Hematopoietic multipotent progenitor cell treated with erythropoietin and hydrocortisone succinate and interleukin-3 and kit ligand, for 8 days (in vitro differentiated cells): ENCODE measurements at places on chromosomes 5 and 9.

GRCh38 chr5:134510970-134511795 lies 14.3 kb upstream of the JADE2 start:
- peak; percentile 11 for DNase-seq

DNA sequence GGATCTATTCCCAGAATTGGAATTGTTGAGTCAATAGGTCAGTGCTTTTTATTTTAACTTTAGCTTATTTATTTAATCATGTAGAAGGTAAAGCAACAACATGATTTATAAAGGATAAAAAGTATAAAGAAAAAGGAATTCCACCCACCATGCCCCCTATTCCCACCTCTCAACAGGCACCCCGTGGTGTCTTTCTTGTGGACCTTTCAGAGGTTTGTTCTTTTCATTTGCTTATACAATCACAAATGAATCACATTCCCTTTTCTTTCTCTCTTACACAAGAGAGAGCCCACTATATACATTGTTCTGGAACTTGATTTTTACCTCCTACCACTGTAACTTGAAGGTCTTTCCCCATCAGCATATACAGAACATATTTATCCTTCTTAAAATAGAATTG lies 37.2 kb upstream of the SMIM32 start:
- DNase-seq: no peak

- DNase-seq: no peak
Measured at GRCh38 chr9:129359916-129360536, 182.0 kb upstream of the IER5L start.

GRCh38 chr5:1032011-1032410 lies 23.4 kb downstream of the NKD2 start:
- DNase-seq: no peak

DNA sequence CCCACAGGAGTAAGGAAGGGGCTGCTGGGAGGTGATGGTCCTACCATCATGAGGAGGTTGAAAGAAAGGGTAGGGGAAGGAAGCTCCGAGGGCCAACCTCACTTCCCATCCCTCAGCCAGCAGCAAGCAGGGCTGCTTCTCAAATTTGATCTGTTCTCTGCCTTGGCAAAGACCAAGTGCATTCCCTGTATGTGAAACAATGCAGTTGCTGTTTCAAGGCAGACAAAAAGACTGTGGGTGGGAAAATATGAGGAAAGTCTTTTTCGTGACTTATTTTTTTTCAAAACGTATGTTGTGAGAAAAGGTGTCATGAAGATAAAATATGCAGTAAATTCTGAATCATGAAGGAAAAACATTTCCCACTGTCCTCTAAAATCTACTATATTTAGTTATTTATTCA lies 165.9 kb downstream of the ARSB start:
- no peak for DNase-seq

GRCh38 chr9:133869674-133870405 lies 122.3 kb downstream of the VAV2 start:
- DNase-seq: peak; percentile 98

DNA sequence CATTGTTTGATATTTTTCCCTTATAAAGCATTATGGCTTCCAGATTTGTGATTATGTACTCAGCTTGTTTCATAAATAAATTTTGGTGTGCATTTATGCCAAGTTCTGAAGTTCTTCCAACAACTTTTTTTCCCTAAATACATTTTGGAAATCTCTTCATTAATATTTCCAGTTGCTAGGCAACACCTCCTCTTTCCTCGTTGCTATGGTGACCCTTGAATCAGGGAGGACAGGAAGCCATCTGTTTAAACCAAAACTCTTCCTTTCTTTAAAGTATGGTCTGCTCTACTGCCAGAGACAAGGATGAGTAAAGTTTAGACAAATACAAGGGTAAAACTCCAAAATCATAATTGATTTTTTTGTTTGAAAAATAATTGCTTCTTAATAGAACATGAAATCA lies 779.3 kb downstream of the CDH9 start:
- no peak for DNase-seq

DNA sequence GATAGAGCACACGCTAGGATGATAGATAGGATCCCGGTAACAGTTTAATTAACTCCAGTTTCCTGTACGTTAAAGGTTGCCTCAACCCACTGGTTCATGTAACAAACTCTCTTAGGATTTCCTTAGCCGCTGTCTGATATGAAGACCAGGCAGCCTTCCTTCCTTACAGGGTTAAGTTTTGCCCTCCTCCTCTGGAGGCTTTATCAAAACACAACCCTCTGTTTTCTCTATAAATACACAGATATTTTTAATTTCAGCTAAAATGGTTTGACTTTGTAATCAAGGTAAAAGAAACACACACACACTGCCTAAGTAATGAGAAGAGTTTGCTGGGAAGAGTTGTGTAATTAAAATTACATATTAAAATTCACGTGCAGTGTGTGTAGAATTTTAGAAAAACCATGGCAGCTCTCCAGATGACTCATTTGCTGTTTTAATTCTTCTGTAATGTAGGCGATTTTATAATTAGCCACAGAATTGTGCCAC lies 369.8 kb downstream of the CSNK1G3 start:
- no peak for DNase-seq

- no peak for DNase-seq
Measured at GRCh38 chr5:159955056-159955624, 38.9 kb downstream of the ADRA1B start.

DNA sequence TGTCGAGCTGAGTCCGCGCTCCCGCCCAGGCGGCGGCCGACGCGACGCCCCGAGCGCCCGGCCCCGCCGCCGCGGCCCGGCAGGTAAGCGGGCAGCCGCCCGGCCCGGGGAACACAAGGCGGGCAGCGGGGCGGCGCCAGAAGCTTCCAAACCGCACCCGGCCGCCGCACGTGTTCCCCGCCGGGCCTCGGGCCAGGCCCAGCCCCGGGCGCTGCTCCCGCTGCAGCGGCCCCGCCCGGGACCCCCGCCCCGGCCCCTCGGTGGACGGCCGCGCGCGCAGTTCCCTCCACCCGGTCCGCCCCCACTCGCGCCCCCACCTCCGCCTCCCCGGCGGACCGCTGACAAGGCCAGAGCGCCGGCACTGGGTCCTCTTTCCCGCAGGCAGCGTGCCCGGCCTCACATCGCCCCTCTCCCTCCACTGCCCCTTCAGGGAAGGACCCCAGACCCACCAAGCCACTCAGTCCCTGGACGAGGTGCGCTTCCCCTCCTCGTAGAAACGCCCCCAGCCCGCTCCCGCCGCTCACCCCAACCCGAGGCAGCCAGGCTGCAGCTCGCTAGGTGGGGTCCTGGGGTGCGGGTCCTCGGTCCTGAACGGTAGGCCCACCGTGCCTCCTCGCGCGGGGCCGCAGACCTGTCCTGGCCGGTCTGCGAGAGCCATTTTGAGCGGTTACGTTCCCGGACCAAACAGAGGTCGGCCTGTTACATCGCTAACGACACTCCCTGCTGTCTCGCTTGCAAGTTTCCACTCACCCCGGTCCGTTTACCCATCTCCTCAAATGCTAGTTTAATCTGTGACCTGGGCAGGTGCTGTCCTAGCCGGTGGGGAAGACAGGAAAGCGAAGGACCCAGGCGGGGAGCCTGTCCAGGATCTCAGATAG lies 475 bp downstream of the WDR5 start:
- peak; percentile 35 for DNase-seq

DNA sequence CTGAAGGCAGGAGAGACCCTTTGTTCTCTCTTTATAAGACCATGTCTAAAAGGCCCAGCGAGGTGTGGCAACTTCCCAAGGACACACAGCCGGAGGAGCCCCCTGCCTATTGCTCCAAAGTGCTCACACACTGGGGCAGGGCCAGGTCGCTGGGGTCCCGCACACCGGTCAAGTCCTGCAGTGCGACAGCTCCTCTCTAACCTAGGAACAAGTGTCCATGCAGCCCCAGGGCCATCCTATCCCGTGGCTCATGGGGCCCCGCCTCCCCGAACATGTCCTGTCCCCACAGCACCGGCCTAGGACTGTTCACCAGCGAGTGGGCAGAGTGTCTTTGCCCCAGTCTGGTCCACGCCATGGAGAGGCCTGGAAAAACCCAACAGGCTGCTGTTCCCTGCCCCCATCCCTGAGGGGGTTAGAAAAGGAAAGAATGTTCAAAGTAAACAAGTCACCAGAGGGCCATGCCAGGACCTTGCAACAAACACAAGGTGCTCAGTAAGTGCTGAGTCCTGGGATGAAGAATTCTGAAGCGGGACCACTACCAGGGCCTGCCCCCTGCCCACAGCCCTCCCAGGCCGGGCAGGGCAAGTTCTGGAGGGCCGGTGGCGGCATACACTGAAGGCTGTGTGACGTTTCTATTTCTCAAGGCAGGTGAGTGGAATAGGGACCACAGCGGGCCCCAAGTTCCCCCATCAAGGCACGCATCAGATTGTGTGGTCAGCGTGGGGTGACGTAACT lies 938 bp downstream of the NINJ1 start:
- peak; percentile 29 for DNase-seq

DNA sequence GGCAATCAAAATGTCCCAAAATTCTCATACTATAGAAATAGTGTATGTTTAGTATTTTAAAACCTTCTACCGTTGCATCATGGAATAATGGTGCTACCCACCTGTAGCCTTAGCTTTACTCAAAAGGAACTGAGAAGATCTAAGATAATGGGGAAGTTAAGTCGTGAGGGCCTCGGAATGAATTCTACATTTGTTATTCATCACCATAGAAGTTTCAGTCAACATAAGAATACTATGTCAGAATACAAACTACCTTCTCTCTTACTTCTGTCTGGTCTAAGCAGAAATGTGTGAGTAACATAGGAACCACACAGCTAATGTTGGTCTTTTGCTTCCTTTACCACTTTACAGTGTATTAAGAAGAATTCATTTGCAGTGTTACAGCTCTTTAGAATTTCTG lies 43.2 kb downstream of the RFK start:
- DNase-seq: no peak

DNA sequence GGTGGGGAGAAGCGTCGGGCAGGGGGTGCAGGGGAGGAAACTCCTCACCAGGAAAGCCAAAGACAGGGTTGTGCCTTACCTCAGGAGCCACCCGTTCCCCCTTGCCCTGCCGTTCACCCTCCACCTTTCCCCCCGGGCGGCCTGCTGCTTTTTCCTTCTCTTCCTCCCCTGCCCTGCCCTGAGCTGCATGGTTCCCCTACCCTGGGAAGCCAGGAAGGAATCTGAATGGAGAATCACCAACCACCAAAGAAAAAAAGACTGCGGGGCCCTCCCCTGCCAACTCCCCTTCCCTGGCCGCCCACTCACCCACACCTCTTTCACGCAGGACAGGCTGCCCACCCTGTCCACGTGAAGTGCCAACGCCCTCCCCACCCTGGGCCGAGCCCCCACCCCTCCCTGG lies 820 bp upstream of the NFX1 start:
- peak; percentile 31 for DNase-seq

- DNase-seq: peak; percentile 11
Measured at GRCh38 chr9:95980262-95981125, 105.0 kb downstream of the ERCC6L2 start.

- no peak for DNase-seq
Measured at GRCh38 chr9:133794016-133794760, 56.0 kb upstream of the SARDH start.

GRCh38 chr9:115591584-115591984 lies 473.6 kb upstream of the TNC start:
- peak; percentile 26 for DNase-seq

GRCh38 chr5:102991802-102992201 lies 128.1 kb downstream of the GIN1 start:
- no peak for DNase-seq

- DNase-seq: no peak
Measured at GRCh38 chr9:68631811-68632210, 73.2 kb upstream of the PIP5K1B start.

- no peak for DNase-seq
Measured at GRCh38 chr9:119160551-119160950, 208.7 kb downstream of the BRINP1 start.

DNA sequence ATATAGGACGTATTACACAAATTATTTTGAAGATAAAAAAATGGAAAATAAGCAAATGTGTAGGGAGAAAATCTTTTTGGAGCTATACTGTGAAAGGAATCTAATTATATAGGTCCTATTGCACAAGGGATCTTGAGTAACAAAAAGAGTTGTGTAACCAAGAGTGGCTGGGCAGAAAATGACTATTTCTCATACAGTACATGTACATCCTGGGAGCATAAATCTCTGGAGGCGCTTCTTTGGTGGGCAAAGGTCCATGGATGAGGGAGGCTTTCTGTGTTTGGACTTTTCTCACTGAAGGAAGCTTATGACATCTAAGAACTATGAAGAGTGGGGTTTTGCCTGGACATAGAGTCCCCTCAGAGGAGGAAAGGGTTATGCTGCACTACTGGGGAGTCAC lies 29.8 kb downstream of the ANKS6 start:
- DNase-seq: no peak

DNA sequence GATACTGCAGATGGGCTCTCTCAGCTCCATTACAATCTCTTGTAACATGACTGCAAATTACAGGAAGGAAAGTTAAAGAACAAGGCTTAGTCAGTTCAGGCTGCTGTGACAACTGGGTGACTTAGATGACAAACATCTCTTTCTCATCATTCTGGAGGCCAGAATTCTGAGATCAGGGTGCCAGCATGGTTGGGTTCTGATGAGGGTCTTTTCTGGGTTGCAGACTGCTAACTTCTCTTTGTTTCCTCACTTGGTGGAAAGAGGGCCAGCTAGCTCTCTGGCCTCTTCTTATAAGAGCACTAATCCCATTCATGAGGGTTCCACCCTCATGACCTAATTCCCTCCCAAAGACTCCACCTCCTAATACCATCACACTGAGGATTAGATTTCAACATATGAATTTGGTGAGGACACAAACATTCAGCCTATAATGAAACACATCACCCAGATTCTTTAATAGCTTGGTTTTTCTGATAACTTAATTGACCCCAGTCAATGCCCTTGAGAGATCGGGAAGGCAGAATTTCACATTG lies 73.6 kb upstream of the MAMDC2 start:
- DNase-seq: no peak

DNA sequence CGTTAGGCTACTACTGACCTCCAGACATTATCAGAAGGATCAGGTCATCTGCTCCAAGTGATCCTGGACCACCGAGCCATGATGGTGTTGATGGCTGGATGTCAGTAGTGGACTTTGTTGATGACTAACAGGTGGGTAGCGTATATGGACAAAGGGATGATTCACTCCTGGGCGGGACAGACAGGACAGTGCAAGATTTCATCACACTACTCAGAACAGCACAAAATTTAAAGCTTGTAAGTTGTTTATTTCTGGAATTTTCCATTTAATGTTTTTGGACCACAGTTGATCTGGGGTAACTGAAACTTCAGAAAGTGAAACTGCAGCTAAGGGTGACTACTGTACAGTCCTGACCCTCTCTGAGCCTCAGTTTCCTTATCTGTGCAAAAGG lies 12.7 kb downstream of the PDGFRB start:
- DNase-seq: no peak

DNA sequence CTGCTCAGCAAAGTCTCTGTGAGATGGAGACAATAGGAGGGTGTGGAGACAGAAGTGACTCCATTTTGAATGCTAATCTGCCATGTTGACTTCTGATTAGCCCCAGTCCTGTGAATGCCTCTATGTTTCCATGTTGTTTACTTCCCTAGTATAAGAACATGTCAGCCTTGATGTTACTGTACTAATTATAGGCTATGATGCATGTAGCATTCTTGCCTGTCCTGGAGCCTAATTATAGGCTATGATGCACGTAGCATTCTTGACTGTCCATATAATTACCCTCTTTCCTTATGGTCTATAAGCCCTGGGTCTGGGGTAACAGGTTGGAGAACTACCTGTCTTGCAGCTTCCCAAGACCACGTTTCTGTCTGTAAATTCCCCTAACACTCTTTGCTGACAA lies 353.3 kb upstream of the CLINT1 start:
- DNase-seq: no peak
